ENCODE measurements at places on chromosomes 1 and 21. TPM values are rescaled to one million over a fixed set of nuclear protein-coding genes. Genes with fewer than 3 reads are reported as not detected.
A peak's percentile ranks its signal among the peaks of the same experiment; 100 is the strongest.

Gene AGMAT
- polyA plus RNA-seq: 1.9 TPM

GRCh38 chr1:31798086-31798432 lies 17.8 kb downstream of the SPOCD1 start:
- no peak for DNase-seq

Gene CTTNBP2NL
- polyA plus RNA-seq: 23.6 TPM

GRCh38 chr1:184870319-184870718 lies 104.0 kb downstream of the NIBAN1 start:
- DNase-seq: no peak

GRCh38 chr1:161398900-161399256 lies 31.2 kb upstream of the CFAP126 start:
- no peak for DNase-seq

DNA sequence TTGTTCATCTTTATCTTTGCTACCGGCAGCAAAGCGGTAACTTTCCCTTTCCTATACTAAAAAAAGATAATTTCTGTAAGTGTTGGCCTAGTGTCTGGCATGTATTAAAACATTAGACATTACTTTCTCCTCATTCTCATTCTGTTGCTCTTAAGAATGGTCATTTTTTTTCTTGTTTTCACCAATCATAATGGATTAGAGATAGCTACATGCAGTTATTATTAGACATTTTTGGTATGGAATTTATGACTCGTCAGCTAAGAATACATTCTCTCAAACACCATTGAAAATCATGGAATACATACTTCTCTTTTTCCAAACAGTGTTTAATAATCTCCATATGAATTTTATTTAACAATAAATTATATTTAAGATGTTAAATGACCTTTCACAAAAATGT lies 1154.6 kb downstream of the BRINP3 start:
- DNase-seq: no peak

DNA sequence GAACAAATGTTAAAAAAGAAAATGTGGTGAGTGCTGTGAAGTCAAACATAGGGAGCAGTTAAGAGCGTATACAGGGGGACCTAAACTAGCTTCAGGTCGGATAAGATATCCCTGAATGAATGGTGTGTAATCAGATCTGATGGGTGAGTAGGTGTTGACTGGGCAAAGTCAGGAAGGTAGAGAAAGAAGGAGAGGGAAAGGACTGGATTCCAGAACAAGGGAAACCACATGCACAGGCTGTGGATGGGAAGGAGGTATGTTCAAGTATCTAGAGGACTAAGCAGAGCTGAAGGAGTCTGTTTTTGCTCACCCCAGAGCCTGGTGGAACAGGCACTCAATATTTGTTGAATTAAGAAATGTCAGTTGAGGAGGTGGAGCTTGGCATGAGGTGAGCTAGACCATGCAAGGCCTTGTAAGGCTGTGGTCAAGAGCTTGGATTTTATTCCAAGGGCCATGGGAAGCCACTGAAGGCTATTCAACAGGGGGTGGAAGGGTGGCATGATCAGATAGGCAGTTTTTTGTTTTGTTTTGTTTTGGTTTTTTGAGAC lies 27.4 kb downstream of the MAP7D1 start:
- no peak for DNase-seq

- no peak for DNase-seq
Measured at GRCh38 chr1:9434247-9435152, 104.8 kb upstream of the SLC25A33 start.

Gene CYP2J2
- polyA plus RNA-seq: 4.5 TPM

DNA sequence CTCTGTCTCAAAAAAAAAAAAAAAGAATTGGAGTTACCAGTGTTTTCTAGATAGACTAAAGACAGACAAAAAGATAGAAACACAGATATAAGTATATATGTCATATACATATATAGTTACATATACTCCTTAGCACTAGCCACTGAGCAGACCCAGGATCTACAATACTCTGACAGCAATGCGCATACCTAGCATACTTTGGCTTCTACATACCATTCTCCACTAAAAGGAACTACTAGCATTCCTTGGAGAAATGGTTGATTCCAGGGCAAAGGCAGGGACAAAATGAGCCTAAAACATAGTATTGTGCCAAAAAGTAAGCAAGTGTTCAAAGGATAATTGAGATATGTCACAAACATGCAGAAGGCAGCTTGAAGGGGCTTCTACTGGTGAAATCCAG lies 22.7 kb downstream of the SYNJ1 start:
- no peak for DNase-seq

DNA sequence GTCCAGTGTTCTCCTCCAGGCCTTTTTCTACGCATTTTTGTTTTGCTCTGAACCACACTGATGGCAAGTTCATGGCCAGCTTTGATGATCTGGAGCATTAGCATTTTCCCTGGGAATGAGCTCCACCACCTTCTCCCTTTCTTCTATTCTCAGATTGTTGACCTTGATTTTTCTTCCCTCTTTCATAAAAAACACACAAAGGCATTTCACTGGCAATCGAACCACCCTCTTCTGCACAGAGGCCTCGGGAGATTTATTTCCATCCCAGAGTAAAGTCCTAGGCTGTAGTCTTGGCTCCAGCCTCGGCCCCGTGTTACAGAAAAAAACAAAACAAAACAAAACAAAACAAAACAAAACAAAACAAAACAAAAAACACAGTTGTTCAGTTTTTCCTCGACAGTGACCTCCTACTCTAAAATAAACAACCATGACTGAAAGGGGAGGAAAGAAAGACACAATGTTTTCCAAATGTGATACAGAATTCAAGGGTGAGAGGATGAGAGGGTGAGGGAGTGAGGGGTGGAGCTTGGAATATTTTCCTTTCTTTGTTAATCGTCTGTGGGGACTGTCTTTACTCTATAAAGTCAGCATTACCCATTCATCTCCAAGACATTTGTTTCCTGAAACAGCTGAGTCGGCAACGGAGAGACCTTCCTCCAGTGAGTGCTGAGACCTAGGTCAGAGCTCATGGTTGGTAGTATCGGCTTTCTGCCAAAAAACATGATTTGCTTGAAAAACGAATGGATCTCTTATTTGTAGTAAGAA lies 29.8 kb upstream of the RNF186 start:
- no peak for DNase-seq

- no peak for DNase-seq
Measured at GRCh38 chr1:37519613-37520012, 5.0 kb upstream of the MEAF6 start.

- DNase-seq: no peak
Measured at GRCh38 chr1:10517677-10517982, 42.9 kb downstream of the PEX14 start.

DNA sequence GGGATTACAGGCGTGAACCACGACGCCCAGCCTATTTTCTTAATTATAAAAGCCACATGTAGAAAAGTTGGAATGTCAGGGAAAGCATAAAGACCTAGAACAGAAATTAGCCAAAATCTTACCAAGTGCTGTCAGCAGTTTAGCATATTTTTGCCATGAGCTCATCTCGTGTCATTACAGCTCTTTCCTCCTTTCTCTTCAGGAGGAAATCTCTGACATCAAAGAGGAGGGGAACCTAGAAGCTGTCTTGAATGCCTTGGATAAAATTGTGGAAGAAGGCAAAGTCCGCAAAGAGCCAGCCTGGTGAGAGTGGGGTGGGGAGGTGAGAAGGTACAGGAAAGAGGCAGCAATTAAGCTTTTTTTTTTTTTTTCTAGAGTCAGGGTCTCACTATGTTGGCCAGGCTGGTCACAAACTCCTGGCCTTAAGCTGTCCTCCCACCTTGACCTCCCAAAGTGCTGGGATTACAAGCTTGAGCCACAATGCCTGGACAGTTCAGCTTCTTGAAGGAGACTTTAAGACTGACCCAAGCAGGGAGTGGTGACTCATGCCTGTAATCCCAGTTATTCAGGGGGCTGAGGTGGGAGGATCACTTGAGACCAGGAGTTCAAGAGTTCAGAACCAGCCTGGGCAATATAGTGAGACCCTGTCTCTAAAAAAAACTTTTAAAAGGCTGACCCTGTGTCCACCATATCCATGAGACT lies 8.4 kb upstream of the BGLAP start:
- DNase-seq: no peak

GRCh38 chr1:155856257-155856974 lies 598 bp downstream of the GON4L start:
- no peak for DNase-seq

DNA sequence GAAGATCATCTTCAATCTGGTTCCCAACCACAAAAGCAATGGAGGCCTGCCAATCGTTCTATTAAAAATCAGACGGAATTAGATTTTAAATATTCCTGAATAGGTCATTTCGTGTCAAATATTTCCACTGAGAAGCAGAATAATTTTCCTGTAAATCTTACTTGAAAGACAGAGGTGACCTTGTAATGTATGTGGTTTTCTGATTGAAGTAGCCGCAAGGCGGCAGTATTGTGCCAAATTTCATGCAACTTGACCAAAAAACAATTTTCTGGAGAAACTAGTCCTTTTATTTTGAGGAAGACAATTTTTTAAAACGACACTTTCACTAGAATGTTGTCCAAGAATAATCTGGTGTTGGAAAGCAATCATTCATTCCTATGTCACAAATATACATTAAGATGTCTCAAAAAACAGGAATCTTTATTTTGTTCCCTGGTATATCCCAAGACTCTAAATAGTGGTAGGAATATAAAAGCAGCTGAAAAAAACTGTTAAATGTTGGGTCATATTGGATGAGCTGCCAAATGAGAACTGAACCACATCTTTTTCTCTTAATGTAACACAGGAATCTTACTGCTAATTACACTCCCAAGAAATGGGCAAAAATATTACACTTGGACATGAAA lies 33.6 kb downstream of the SPAG17 start:
- DNase-seq: peak; percentile 87

- peak; percentile 81 for DNase-seq
Measured at GRCh38 chr1:215567491-215568298, 591 bp downstream of the KCTD3 start.

Gene RIMKLA
- 12.6 TPM for polyA plus RNA-seq

DNA sequence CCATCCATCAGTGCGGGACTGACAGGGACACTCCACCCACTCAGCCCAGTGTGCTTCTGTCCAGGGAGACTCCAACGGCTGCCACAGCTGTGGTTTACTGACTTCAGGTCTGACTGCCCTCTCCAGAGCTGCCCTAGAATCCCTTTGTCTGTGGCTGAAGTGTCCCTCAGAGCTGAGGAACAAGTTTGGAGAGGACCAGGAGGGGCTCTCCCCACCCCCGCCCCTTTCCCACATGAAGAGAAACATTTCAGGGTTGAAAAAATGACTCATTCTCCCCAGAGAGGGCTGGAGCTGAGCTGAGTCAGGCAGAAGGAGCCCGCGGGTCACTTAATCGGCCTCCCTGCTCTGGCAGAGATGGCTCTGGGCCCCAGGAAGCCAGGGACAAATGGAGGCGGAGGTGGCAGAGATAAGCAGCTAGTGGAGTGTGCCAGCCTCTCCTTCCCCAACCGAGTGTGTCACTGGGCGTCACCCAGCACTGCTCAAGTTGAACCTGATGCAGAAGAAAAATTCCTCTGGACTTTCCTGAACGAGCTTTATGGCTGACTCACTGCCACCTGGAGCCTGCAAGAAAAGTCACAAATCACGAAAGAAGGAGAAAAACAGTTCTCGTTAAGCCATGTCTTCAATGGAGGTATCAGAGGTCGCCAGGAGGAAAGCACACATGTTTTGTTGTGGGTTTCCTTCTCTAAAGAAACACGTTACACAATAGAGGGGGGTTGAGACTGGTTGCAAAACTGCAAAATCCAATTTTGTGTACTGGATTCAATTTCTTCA lies 34.3 kb upstream of the ECE1 start:
- DNase-seq: no peak

DNA sequence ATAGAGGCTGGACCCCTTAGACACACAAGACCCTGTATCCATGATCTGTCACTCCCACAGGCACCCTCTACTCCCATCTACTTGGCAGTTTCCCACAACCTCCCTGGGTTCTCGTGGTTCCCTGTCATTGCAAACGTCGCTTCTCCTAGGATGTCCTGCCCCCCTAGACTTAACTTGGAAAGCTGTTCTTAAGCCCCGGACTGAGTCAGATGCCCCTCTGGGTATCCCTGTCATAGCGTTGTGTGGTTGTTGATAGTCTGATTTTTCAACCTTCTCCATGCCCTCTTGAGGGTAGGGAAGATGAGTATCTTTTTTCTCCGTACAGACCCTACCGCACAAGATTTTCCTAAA lies 11.8 kb downstream of the RCC1 start:
- DNase-seq: no peak

Gene ZYG11A
- polyA plus RNA-seq: 0.06 TPM

- no peak for DNase-seq
Measured at GRCh38 chr1:226782845-226783601, 43.9 kb upstream of the ITPKB start.

DNA sequence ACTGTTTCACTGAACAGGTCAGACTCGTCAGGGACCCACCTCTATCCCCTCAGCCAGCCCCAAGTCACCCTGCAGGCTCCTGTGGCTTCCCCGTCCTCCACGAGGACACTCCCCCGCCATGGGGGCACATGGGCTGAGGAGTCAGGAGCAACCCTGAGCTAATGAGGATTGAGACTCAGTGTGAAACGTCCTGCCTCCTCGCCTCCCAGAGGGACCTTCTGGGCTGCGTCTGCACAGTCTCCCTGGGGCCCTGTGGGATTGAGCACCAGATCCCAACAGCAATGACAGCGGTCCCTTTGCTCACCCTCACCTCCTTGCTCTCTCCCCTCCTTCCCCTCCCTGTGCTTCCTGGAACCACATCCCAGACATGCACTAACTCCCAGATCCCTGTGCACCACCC lies 18.9 kb upstream of the SLC25A33 start:
- no peak for DNase-seq

Gene DENND2C
- polyA plus RNA-seq: 1.7 TPM

DNA sequence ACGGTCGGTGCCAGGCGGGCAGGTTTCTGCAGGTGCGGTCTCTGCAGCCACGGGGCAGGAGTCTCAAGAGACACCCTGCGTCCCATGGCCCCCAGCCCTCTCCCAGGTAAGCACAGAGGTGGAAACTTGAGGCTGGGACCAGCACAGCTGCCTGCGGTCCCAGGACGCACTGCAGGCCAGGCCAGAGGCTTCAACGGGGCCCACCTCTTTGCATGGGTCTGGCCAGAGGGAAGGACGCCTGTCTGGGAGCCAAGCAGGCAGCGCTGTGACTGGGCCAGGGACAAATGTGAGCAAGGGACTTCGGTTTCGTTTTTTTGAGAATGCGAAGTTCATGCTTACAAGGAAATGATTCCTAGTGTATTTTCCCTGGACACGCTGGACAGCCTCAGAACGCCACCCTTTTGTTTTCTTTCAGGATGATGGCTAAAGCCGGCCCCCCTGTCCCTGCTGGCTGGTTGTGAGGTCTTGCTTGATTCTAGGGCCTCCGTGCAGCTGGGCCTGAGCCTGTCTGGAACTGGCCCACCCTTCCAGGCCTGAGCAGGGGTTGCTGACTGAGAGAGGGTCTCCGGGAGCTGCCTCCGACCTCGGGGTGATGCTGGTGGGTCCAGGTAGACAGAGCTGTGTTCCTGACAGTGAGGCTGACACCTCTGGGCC lies 38.3 kb downstream of the MORN1 start:
- DNase-seq: no peak

Gene TMEM61
- 1.3 TPM for polyA plus RNA-seq

GRCh38 chr1:27878787-27879335 lies 6.5 kb downstream of the THEMIS2 start:
- DNase-seq: no peak

Gene RABIF
- 20.8 TPM for polyA plus RNA-seq
